Esophagus muscularis mucosa (tissue), 4 donors: ENCODE measurements at places on chromosomes 12 and 14. TPM values are rescaled to one million over a fixed set of nuclear protein-coding genes. Genes with fewer than 3 reads are reported as not detected.
A peak's percentile ranks its signal among the peaks of the same experiment; 100 is the strongest.

The TSPAN31 gene
- total RNA-seq = 45.1 TPM

The GPR84 gene
- total RNA-seq = not detected

The POTEM gene
- total RNA-seq = not detected

The FAM234B gene
- 6.7 TPM for total RNA-seq

The PMCH gene
- not detected for total RNA-seq

The SERPINA12 gene
- total RNA-seq = not detected

The GNB3 gene
- 0.42 TPM for total RNA-seq

GRCh38 chr14:68616221-68616902, 176.5 kb downstream of the ZFP36L1 start:
- DNase-seq = no peak

DNA sequence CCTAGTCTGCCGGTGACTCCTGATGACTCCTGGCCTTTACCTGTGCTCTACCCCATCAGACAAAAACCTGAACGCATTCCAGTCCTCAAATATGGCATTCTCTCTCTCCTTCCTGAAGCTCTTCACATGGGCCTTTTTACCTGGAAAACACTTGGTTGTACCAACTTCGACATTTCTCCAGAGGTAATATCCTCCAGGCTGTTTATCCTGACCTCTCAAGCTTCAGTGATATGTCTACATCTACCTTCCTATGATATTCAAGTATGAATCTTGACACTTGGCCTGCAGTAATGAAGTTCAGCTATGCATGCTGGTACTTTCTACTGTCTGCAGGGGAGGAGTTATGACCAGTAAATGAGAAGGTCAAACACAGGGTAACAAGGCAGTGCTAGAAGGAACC, 901.8 kb downstream of the VRK1 start:
- no peak for DNase-seq

GRCh38 chr14:94884616-94885230, 114.8 kb upstream of the GSC start:
- DNase-seq = no peak

GRCh38 chr12:128918481-128919260, 65.4 kb downstream of the GLT1D1 start:
- DNase-seq = no peak

DNA sequence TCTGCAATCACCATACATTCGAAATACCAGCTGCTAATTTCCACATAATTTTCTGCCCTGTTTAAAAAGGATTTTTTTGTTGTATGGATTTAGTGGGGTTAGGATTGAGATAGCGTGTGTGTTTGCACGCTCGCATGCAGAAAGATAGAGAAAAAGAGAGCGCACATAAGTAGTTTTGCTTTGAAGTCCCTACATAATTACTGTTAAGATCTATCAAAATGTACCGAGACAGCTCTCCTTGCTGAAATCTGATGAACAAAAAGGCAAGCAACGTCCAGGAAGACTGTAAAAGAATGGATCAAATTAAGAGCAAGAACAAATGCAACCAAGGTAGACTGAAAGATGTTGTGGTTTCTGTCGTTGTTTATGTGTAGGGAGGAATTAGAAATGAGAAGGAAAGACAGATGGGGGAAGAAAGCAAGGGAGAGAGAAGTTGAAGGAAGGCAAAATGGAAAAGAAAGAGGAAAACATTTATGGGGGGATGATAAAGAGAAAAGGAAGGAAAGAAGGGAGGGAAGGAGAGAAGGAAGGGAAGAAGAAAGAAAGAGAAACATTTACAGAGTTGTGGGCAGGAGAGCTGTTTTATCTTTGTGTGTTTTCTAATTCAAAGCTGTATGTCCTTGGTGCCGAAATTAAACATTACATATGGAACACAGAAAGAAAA, 522.3 kb downstream of the MED13L start:
- no peak for DNase-seq

DNA sequence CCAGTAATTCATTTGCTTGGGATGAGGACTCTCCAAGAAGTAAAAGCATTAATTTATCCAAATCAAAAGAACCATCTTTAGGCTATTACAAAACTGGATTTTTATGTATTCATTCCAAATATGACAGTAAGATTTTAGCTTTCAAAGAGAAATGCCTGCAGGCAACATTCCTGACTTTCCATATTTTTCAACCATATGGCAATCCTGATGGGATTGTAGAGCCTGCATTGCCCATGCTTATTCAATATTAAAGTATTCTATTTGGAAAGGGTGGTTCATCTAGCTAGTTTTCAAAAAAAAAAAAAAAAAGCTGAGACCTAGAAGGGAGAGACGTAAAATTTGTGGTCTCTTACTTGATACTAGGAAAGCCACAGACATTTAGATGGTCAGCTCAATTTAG, 1253.7 kb downstream of the LRFN5 start:
- no peak for DNase-seq

- no peak for DNase-seq
Measured at GRCh38 chr14:92458136-92459029, 55.2 kb upstream of the RIN3 start.

GRCh38 chr14:23006544-23007419, 3.2 kb downstream of the C14orf93 start:
- DNase-seq = peak; percentile 98

- no peak for DNase-seq
Measured at GRCh38 chr14:91681893-91682563, 49.9 kb downstream of the CATSPERB start.

DNA sequence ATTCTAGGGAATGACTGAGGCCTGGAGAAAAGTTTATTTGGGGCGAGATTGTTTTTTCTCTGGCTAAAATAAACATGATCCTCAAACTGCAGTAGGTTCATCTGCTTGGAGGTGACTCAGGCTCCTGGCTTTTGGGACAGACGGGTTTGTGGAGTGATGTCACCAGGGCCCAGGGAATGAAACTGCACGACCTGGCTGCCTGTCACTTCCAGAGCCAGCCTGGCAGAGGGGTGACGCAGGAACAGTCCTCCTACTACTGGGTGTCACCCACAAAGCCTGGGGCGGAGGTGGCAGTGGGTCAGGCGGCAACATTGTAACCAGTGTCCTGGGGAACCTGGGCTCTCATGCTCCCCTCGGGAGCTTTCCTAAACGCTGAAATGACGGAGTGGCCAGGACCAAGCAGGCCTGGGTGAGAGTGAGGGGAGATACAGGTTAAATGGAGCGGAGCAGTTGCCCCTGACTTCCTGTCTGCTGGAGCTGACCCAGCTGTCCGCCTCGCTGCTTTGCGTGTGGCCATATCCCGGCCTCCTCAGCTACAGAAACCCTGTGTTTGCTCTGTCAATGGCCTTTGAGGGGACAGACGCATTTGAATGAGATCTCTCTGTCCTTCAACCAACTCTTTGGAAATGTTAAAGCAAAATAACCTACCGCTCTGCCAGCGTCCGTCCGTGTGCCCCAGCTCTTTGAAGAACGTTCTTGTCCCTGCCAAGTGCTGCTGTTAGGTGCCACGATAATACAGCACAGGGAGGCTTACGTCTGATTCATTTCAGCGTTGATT, 6.5 kb downstream of the HIP1R start:
- no peak for DNase-seq

DNA sequence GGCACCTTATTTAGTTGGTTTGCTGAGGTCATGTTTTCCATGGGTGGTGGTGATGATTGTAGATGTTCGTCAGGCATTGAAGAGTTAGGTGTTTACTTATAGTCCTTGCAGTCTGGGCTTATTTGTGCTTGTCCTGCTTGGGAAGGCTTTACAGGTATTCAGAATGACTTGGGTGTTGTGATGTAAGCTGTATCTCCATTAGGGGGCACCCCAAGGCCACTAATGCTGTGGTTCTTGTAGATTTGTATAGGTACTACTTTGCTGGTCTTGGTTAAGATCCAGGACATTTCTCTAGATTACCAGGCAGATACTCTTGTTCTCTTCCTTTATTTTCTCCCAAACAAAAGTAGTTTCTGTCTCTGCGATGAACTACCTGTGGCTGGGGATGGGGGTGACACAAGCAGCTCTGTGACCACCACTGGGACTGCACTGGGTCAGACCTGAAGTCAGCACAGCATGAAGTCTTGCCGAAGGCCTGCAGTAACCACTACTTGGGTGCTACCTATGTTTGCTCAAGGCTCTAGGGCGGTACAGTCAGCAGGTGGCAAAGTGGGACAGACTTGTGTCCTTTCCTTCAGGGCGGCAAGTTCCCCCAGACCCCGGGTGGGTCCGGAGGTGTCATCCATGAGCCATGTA, 35.8 kb upstream of the FBXO33 start:
- DNase-seq = no peak

- no peak for DNase-seq
Measured at GRCh38 chr12:104063712-104064030, 660 bp upstream of the HCFC2 start.

GRCh38 chr14:33280646-33281045, 342.0 kb downstream of the NPAS3 start:
- no peak for DNase-seq

DNA sequence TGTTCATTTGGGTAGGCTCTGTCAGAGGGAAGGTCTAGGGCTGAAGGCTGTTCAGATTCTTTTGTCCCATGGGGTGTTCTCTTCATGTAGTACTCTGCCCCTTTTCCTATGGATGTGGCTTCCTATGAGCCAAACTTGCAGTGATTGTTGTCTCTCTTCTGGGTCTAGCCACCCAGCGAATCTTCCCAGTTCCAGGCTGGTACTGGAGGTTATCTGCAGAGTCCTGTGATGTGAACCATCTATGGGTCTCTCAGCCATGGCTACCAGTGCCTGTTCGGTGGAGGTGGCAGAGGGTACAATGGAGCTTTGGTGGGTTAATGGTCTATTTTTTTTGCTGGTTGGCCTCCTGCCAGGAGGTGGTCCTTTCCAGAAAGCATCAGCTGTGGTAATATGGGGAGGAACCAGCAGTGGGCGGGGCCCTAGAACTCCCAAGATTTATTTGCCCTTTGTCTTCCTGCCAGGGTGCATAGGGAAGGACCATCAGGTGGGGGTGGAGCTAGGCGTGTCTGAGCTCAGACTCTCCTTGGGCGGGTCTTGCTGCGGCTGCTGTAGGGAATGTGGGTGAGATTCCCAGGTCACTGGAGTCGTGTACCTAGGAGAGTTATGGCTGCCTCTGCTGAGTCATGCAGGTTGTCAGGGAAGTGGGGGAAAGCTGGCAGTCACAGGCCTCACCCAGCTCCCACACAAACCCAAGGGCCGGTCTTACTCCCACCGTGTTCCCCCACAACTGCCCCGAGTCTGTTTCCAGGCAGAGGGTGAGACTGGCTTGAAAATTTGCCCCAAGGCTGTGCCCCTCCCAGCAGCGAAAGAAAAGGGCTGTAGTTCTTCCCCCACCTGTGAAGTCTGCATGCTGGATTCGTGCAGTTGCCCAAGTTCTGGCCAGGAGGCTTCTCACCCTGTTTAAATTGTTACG, 17.5 kb downstream of the MTRFR start:
- DNase-seq = no peak

GRCh38 chr14:32985866-32986265, 47.2 kb downstream of the NPAS3 start:
- no peak for DNase-seq

DNA sequence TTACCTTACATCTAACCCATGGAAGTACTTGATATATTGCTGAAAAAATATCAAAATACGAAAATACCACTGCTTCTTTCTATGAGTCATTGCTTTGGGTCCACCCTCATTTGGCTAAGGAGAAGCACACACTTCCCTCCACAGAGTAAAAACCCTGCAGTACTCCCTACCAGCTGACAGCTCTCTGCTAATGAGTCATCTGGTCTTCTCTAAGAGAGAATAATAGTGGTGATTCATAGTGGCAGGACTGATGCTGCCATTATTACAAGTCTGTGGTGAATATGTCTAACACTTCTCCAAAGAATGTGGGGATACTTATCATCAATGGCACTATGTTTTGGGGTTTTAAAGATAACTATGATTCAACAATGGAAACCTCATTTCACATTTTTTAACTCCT, 90.7 kb downstream of the PPFIA2 start:
- no peak for DNase-seq

GRCh38 chr12:71152851-71153250, 4.9 kb downstream of the TSPAN8 start:
- DNase-seq = no peak

DNA sequence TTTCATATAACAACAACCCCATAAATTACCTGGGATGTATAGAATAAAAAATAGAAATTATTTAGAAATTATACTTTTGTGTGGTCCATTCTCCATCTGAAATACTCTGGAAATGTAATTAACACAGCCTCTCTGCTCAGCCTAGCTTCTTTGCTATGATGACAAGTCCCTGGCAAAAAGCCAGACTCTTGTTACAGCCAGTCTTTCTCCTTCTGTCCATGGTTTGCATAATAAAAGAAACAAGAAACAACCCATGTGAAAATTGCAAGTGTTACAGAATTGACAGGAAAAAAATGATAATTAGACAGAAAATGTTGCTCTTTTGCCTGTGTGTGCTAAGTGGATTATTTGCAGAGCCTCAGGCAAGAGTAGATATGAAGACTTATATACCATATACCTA, 61.3 kb downstream of the C12orf50 start:
- no peak for DNase-seq
